GM23338 (cell line): ENCODE measurements at places on chromosomes 12 and 14. TPM values are rescaled to one million over a fixed set of nuclear protein-coding genes. Genes with fewer than 3 reads are reported as not detected.

The GALNT8 gene
- 7.7 and 8.4 TPM in 2 replicates for total RNA-seq

The KRT85 gene
- total RNA-seq = not detected in 2 replicates

The OR4M1 gene
- not detected in 2 replicates for total RNA-seq

The TEX52 gene
- total RNA-seq = not detected in 2 replicates

The SMIM41 gene
- 0.12 and 0.66 TPM in 2 replicates for total RNA-seq

The HNRNPA1 gene
- 1,104 and 1,281 TPM in 2 replicates for total RNA-seq

The PIWIL1 gene
- not detected in 2 replicates for total RNA-seq

The TRPV4 gene
- 1.0 and 1.1 TPM in 2 replicates for total RNA-seq

The ARHGEF40 gene
- total RNA-seq = 38.6 and 44.6 TPM in 2 replicates

The LRIG3 gene
- total RNA-seq = 7.5 and 10.9 TPM in 2 replicates

The TAS2R13 gene
- 3.6 and 6.1 TPM in 2 replicates for total RNA-seq

The C12orf75 gene
- 35.1 and 43.9 TPM in 2 replicates for total RNA-seq

The LLPH gene
- 7.1 and 10.7 TPM in 2 replicates for total RNA-seq

The SLC25A47 gene
- not detected in 2 replicates for total RNA-seq

DNA sequence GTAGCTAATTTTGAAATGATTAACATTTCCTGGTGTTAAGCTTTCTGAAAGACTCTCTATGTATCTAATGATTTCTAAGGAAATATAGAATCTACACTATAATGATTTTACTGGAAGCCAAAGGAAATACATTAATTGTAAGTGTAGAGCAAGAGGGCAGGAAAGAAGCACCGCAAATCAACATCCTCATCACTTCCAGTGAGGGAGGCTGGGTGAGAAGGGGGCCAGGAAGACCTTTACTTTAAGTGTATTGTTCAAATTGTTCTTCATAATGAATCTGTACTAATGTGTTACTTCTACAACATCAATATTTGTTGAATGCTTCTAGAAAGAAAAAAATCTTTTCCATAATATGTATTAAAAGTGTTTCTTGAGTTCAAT, 65.3 kb upstream of the DACT1 start:
- DNase-seq = no peak

DNA sequence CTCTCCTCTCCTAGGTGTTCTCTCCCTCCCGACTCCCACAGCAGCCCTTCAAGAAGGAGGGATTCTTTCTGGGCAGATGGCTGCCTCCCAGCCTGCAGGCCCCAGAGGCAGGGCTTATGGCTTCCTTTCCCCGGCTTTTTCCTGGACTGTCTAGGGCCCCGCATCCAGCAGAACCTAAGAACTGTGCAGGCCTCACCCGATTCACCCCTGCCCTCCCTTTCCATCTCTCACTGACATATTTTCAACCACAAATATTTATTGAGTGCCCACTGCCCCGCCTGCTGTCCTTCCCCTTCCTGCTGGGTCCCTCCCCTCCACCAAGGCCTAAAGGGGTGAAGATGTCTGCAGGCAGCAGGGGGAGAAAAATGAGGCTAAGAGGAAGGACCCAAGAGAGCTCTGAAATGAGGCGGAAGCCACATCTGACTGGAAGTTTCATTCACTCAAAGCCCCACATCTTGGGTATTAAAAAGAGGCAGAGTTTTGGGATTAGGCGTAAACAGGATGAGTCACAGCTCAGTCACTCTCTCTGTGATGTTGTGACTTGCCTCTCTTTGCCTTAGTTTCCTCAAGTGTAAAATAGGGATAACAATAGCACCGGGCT, 2.9 kb downstream of the SCNN1A start:
- DNase-seq = peak; percentile 29

GRCh38 chr14:105323663-105324062, 9.1 kb downstream of the PACS2 start:
- DNase-seq = no peak

DNA sequence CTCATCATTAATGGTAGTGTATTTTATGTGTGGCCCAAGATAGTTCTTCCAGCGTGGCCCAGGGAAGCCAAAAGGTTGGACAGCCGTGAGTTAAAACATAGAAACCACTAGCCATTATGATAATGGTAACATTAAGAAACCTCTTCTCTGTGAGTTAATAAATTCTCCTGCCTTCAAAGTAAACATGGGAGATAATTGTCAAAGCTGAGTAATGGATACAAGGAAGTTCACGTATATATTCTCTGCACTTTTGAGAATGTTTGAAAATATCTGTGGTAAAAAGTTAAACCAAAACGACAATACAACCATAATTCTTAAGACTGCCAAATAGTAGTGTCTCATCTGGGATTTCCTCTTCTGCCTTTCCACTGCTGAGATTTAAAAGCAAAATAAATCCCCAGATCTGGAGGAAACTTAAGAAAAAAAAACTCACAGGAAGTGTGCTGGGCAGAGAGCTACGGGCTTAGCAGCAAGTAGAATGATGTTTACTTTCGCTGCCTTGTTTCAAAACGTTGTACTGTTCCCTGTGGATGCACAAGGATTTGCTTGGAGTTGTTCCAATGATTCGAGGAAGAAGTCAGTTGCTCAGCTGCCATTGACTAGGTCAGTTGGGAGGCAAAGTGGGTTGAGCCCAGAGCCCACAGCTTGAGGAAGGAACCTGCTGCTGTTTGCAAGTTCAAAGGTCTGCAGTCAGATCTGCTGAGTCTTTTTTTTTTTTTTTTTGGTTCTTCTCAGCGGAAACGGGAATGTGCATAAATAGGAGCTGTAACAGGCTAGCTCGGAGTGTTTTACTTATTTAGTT, 1.7 kb downstream of the TPCN1 start:
- peak; percentile 40 for DNase-seq

DNA sequence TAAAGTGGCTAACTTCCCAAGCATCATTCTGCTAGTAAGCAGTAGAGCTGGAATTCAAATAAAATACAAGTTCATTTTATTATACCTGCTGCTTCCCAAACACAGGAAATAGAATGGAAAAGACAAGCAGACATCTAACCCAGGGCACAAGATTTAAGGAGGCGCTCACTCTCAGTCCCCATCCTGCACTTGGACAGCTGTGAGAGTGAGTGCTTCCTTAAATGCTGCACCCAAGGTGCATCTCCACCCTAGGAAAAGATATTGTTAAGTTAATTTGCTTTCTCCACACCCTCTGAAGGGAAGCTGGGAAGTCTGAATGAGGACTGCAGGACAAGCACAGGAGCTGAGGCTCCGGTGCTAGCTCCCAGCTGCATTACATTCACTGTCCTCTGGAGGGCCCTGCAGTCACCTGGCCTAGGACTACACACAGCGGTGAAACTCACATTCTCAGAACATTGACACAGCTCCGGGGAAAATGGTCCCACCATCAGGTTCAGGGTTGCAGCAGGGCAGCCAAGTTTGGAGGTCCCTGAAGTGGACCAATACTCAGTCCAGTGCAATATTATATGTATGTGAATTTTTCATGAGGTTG, 14.2 kb downstream of the HEBP1 start:
- DNase-seq = peak; percentile 91

DNA sequence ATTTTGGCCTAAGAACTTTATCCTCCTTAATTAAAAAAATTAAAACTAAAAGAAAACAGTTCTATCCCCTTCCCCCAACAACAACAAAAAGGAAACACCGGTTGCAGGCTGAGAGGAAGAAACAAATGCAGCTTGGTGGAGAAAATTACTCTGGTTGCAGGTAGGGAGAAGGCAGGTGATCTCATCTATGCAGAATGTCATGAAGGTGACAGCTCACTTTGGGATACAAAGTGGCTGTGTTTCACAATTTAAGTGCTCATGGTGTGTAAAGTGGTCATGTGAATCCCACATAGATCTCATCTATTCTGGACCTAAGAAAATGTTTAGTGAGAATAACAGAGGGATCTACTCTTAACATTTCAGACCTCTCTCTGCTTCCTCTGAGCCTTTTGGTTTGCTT, 219.7 kb upstream of the PKP2 start:
- peak; percentile 41 for DNase-seq

DNA sequence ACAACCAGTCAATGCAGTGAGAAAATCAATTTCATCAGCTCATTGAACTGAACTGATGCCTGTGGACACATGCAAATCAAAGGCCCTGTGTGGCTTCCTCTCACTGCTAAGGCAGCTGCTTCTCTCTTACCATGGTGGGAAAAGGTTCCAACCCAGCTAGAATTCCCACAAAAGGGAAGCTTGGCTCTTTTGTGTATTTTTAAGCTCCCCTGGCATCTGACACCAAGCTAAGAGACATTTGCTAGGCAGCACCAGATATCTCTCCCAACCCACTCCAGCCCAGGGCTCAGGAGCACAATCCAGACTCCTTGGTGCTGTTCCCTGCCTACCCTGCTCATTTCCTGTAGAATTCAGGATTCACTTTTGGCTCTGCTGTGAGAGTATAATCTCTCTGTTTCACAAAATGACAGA, 129.6 kb downstream of the GXYLT1 start:
- DNase-seq = no peak

DNA sequence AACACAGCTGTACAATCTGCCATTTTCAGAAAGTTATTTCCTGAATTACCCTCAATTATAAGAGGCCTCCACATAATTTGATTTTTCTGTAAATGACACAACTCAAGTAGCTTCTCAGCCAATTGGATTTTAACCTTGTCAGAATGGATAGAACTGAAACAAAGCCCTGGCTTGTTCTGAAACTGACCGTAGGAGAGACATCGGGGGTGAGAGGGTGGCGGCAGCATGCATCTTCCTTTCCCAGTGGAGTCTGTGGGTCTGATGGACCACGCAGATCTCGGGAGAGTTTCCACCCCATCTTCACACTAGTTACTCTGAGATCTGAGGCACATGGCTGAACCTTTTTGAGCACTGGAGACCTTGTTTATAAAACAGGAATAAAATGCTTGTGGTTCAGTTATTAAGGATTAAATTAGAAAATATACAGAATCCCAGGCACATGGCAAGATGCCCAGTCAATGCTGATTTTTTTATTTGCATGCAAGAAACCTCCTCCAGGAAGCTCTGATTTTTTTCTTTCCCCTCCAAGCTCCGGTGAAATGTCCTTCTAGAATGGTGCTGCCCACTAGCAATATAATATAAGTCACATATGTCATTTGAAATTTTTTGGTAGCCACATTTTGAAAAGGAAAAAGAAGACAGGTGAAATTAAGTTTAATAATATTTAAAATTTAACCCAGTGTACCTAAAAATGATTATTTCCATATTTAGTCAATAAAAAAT, 153.9 kb downstream of the CHST11 start:
- no peak for DNase-seq

GRCh38 chr14:39266525-39266870, 32.8 kb downstream of the MIA2 start:
- DNase-seq = no peak

GRCh38 chr14:68145539-68145938, 326.0 kb downstream of the RAD51B start:
- DNase-seq = no peak

- no peak for DNase-seq
Measured at GRCh38 chr12:28652239-28652638, 462.0 kb downstream of the CCDC91 start.

GRCh38 chr14:53615252-53615651, 341.4 kb downstream of the BMP4 start:
- no peak for DNase-seq

GRCh38 chr12:1845427-1845826, 25.1 kb downstream of the LRTM2 start:
- no peak for DNase-seq

DNA sequence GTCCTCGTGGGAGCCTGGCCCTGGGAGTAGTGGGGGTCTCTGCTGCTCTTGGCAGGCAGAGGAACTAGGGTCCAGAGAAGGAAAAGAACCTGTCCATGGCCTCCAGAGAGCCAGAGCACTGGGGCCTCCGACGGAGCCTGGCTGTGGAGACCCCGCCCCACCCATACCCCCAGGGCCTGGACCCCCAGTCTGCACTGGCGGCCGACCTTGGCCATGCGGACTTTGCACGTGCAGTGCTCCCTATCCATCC, 1.1 kb downstream of the BEGAIN start:
- no peak for DNase-seq

GRCh38 chr14:104207142-104208014, 69.0 kb downstream of the KIF26A start:
- no peak for DNase-seq
